ENCODE measurements at places on chromosomes 7 and 10. TPM values are rescaled to one million over a fixed set of nuclear protein-coding genes. Genes with fewer than 3 reads are reported as not detected.

DNA sequence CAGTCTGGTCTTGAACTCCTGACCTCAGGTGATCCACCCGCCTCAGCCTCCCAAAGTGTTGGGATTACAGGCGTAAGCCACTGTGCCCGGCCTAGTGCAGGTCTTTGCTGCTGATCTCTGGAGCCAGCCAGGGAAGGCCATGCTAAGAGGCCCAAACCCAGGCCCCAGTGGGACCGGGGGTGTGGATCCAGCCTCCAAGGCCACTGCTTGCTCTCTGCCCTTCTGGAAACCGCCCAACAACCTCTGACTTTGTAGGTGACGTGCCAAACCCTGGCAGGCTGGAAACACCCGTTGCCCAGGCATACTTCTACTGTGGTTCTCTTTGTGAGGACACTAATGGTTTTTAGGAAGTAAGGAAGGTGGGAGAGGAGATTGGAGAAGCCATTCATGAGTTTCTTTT is 83.5 kb upstream of the GNA12 start:
- no peak for DNase-seq

GRCh38 chr10:129741978-129742741 is 221.9 kb downstream of the EBF3 start:
- no peak for DNase-seq

DNA sequence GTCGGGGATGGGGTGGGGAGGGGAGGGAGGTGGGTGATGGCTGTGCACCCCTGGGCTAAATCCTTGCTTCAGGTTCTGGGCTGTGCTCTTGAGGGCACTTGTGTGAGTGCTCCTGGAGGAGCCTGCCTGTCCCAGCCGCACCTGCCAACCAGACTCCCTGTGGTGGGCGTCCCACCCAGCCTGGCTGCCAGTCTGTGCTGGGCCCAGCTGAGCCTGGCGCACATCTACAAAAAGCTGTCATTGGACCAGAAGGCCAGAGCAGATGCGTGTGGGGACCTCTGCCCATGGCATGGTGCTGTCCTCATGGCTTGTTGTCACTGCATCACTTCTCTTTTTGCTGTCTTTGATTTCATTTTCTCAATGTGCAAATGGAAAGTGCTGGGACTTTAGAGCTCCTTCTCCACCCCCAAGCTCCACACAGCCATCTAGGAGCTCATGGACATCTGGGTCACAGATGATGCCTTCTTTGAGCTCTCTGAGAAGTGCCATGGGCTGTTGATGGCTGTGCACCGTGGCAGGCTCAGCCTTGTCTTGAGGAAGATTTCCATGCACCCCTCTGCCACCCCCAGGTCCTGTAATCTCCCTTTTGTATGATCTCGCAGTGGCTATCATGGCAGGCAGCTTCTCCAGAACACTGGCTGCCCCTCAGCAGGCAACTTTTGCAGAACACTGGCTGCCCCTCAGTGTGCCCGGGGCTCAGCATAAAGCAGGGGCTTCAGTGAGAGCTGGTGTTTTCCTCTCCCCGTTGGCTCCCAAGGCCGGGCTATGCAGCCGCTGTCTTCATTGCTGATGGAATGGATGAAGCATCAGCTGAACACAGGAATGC is 83.9 kb downstream of the ADCY1 start:
- DNase-seq = no peak

GRCh38 chr10:7340179-7340874 is 70.5 kb downstream of the SFMBT2 start:
- DNase-seq = no peak

Gene CRHR2
- total RNA-seq = under 0.01 TPM

Gene CD36
- total RNA-seq = 240 TPM

DNA sequence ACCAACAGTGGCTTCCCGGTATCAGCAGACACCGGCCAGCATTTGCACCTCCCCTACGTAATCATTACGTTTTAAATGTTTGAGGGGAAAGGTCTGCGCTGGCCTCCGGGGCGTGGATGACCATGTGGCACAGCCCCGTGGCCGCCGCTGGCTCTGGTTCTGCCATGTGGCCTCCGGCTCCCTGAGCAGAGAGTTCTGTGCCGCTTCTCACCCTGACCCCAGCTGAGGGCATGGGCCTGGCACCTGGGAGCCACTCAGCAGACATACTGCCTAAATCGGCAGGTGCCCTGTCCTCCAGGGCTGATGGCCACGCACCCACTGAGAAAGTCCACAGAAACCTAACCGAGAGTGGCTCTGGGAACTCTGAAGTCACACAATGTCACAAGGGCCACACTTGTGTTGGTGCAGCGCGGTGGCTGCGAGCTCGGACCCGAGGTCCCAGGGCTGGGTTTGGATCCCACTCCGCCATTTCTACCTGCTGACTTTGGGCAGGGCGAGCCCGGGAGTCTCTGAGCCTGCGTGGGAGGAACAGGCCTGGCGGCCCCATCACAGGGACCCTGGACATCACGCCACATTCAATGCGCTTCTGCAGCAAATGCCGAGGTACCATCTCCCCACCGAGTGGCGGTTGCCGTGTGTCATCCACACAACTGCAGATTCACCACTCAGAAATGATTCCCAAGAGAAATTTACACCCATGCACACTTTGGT is 25.3 kb downstream of the CFAP46 start:
- DNase-seq = no peak

DNA sequence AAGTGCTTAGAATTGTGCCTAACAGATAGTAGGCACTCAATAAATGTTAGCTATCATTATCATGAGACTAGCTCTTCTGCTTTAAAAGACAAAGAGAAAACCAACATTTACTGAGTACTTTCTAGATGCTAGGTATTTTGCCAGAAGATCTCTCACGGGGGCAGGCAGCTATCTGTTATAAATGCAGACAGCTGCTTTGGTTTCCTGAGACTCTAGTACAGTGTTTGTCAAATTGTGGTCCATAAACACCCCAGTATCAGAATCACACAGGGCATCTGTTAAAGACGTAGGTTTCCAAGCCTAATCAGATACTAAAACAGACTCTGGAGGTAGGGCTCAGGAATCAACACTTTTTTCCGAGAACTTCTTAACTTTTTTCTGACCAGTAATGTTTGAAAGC is 13.9 kb downstream of the FAM133B start:
- DNase-seq = no peak

DNA sequence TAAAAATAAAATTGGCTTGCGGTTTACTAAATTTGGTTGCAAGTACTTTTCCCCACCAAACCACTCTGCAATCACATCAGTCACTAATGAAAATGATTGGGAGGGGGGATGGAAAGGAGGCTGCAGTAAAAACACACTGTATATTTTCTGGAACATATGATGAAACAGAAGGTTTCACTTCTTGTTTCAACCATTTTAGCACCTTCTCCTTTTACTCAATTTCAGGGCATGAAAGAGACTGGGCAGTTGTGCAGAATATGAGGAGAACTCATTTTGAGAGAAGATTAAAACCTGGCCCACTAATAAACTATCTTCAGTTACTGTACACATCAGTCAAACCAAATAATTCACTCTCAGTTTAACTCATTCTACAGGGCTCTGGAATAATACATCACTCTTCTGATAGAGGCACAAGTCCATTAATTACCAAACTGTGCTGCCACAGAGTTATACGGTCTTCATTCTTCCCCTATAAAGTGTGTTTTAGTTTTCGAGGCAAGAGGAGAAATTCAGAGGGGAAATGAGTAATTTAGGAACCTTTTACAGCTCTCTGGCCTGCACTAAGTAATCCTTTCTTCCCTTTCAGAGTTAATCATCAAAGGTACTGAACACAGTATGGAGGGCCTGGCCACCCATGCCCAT is 25.5 kb downstream of the JAZF1 start:
- DNase-seq = no peak

Gene TYSND1
- 19.9 TPM for total RNA-seq

DNA sequence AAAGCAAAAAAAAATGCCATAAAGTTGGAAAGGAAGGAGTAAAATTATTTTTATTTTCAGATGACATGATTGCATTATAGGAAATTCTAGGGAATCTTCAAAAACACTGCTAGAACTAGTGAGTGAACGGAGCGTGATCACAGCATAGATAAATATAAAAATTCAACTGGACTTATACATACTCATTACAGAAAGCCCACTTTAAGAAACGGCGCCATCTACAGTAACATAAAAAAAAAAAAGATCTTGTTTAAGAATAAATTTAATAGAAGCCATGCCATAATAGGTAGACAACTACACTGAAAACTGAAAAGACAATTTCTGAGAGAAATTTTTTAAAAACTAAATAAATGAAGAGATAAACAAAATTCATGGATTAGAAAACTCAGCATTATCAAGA is 623.1 kb upstream of the MGMT start:
- DNase-seq = no peak

Measured in breast epithelium (tissue), 4 donors.